Stimulated activated CD8-positive, alpha-beta memory T cell treated with anti-CD3 and anti-CD28 coated beads, Interleukin-15, amount 100 ng/mL, for 48 hours (primary cell): ENCODE measurements at places on chromosomes 3 and 15.
A peak's percentile ranks its signal among the peaks of the same experiment; 100 is the strongest.

- peak; percentile 7 for DNase-seq
Measured at GRCh38 chr3:156816091-156816793, 9.9 kb upstream of the LEKR1 start.

DNA sequence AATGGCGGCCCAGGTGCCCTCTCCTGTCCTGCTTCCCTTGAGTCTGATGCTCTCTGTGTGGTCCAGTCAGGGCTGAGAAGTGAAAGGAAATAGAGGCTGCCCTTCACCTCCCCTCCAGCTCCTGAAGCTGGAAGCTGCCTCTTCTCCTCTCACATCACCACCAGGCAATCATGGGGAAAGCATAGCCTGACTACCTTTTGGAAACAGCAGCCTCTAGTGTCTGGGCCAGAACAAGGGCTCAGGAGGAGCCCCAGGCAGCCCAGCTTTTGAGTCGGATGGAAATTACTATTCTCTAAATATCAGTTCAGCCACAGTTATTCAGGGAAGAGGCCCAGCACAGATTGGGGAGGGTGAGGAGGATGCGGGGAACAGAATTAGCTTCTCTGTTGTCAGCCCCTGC, 43.3 kb upstream of the CCDC174 start:
- DNase-seq = no peak

DNA sequence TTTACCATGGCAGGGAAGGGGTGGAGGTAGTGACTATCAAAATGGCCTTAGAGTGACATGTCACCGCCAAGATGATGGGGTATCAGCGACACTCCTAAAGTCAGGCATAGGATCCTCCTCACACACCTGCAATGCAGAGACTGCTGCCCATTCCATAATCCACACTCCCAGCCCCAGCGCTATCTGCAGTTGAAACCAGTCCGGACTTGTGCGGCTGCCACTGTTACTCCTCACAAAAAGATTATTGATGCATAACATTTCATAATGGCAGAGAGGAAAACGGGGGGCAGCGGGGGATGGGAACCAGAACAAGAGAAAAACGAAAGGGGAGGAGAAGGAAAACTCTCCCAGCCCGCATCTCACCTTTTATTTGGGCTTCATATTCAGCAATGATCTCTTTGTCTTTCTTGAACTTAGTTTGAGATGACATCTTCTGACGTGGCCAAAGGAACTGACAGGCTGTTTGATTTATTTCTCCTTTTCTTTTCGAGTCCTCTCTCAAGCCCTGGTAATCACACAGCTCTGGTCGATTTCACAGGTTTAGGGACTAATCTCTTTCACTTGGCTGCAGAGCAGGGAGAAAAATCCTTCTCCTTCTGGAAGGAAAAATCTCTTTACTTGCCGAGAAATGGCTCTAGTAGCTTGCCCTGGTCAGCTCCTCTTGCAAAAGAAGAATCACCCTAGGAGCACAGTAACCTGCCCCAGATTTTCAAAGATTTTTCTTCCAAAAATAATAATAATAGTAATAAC, 749 bp downstream of the SRGAP3 start:
- no peak for DNase-seq

DNA sequence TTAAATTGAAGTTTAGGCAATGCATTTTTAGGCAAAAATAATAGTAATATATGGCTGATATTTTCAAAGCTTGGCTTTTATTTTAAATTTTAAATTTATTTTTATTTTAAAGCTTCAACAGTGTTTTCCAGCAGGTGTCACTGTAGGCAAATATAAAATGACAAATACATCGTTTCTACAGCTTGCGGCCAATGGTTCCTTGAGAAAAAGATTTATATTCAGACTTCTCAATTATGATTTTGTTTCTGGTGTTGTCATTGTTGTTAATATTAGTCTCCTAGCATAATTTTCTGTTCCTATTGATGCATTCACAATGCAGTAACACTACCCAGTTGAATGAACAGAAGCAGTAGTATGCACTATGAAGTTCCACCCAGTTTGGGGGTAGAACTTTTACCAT, 220.7 kb upstream of the DNAJC19 start:
- DNase-seq = no peak

GRCh38 chr3:55170444-55170843, 242.6 kb upstream of the LRTM1 start:
- DNase-seq = no peak

DNA sequence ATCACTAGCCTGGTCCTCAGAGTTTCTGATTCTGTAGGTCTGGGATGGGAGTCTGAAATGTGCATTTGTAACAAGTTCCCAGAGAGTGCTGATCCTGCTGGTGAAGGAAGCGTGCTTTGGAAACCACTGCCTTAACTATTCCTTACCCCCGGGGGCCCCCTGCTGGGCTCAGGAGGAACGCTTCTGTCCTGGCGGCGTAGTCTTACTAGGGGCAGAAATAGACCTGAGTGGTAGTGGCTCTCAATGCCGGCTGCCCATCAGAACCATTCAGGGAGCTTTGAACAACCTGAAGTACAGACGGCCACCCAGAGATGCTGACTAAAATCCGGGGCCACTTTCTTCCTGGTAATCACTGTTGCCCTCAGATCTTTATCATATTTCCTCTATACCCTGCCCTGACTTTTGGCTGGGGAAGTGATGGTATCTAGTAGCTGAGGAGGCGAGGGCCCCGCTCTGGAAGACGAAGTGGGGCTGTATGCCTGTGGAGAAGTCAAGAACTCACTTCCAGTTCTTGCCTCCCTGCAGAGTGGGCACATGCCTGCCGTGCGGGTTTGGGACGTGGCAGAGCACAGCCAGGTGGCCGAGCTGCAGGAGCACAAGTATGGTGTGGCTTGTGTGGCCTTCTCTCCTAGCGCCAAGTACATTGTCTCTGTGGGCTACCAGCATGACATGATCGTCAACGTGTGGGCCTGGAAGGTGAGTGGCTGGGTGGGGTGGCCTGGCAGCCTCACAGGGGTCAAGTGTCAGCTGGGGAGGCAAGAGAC, 16.3 kb upstream of the JMJD7 start:
- peak; percentile 53 for DNase-seq

- DNase-seq = no peak
Measured at GRCh38 chr3:106299300-106300098, 430.7 kb upstream of the CBLB start.

- DNase-seq = no peak
Measured at GRCh38 chr15:35062738-35063099, 22.4 kb downstream of the NANOGP8 start.

DNA sequence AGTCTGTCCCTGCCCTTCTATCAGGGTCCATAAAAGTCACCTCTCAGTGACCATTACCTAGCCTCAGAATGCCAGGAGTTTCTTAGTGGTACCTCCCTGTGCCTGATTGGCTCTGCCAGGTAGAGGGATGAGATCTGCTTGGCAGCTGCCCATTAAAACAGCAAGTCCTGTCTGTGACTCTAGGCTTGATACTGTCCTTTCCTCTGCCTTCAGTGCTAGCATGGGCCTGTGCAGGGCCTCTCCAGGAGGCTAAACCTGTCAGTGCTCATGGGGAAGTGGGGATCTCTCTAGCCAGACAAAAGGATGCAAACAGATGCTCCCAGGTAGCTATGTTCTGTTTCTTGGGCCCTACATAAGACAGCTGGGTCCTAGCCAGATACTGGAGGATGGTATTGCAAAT, 10.0 kb upstream of the MANF start:
- DNase-seq = no peak

GRCh38 chr3:139770577-139770976, 92.8 kb upstream of the NMNAT3 start:
- DNase-seq = no peak

DNA sequence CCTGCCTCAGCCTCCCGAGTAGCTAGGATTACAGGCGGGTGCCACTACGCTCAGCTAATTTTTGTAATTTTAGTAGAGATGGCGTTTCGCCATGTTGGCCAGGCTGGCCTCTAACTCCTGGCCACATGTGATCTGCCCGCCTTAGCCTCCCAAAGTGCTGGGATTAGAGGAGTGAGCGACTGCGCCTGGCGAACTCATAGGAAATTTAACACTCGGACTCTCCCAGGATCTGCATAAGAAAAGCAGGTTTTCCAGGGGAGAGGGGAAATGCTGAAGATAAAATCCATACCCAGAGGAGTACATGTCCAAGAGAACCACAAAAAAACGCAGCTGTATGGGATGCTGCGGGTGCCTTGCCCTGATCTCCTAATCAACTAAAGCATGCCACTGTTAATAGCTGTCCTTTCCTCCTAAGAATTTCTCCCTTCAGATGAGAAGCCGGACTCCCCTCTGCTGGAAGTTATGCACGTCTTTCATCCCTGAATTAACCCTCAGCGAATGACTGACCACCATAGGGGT, 25.3 kb upstream of the TGFBR2 start:
- DNase-seq = no peak

- no peak for DNase-seq
Measured at GRCh38 chr3:149648525-149648924, 9.3 kb downstream of the WWTR1 start.

DNA sequence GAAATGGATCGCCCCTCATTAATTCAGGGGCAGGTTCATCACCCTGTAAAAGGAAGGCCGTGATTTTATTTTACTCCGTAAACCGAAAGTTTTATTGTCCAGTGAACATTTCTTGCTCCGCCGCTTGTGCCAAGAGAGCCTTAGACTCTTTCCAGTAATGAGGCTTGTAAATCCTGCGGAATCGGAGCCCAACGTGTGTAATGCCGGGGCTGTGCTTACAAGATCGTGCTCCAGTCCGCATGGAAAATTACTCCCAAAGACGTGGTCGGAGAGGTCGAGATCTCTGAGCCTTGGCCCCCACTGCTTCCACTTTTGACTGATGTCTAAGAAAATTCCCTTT, 649 bp upstream of the PLOD2 start:
- no peak for DNase-seq

DNA sequence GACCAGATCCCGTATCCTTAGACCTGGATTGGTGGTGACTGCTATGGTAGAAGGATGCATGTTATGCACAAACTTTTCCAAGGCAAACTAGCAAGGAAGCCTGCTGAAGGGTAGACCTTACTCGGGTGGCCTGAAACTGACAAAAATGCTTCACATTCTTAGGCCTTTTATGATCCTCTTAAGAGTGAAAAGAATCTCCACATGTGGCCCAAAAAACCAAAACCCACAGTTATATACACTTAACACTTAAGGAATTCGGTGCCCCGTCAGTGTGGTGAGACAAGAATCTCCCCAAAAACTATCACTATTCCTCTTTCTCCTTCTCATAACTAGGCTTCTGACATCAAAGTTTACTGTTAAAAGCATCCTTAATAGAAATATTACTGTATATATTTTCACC, 130.1 kb upstream of the SOX2 start:
- no peak for DNase-seq

GRCh38 chr3:64945171-64945729, 257.4 kb upstream of the ADAMTS9 start:
- no peak for DNase-seq

GRCh38 chr3:185279587-185280138, 25.8 kb upstream of the EHHADH start:
- no peak for DNase-seq

DNA sequence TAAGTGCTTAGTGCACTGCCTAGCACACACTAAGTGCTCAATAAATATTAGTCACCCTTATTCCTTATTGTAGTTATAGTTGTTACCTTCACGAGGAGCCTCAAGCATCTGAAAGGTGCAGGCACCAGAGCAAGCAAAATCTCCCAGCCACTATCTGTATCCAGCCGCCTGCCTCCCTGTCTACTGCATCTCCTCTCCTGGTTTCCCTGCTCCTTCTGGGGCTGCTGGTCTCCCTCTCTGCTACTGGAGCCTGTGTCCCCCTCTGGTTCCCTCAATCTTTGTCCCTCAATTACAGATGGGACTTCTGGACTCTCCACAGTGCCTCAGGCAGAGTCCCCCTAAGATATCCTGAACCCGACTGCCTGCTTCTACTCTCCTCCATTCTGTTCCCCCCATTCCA, 18.8 kb downstream of the MYL3 start:
- DNase-seq = no peak

DNA sequence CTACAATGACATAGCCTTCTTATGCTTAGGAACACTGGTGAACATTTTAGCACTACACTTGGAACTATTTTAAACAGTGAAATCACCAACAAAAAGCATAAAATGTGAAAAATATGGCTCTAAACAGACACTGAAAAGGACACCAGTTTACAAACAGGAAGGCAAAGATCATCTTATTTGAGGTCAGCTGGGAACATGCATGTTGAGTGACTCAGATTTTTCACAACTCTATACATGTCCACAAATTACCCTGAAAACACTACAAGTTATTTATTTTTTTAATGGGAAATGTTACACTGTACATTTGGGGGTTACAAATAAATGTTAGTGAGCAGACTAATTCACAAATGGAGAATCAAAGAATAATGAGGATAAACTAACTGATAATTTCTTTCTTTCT, 12.5 kb upstream of the GK5 start:
- no peak for DNase-seq

- DNase-seq = no peak
Measured at GRCh38 chr15:75713338-75713895, 769 bp upstream of the CSPG4 start.

- DNase-seq = no peak
Measured at GRCh38 chr3:107589454-107589853, 66.7 kb downstream of the BBX start.

- DNase-seq = no peak
Measured at GRCh38 chr3:157471064-157471463, 32.2 kb downstream of the VEPH1 start.

DNA sequence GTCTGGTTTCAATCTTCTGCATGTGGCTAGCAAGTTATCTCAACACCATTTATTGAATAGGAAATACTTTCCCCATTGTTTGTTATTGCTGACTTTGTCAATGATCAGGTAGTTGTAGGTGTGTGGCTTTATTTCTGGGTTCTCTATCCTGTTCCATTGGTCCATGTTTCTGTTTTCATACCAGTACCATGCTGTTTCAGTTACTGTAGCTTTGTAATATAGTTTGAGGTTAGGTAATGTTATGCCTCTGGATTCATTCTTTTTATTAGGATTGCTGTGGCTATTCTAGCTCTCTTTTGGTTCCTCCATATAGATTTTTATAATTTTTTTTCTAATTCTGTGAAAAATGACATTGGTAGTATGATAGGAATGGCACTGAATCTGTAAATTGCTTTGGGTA, 58.3 kb downstream of the LRRC49 start:
- DNase-seq = no peak

GRCh38 chr3:160719710-160720109, 36.3 kb upstream of the PPM1L start:
- no peak for DNase-seq

GRCh38 chr3:105497386-105497785, 130.7 kb downstream of the ALCAM start:
- no peak for DNase-seq
